ENCODE measurements at places on chromosomes 11 and 22.
A peak's percentile ranks its signal among the peaks of the same experiment; 100 is the strongest.

GRCh38 chr11:86589204-86589603, 83.2 kb downstream of the ME3 start:
- DNase-seq = no peak

DNA sequence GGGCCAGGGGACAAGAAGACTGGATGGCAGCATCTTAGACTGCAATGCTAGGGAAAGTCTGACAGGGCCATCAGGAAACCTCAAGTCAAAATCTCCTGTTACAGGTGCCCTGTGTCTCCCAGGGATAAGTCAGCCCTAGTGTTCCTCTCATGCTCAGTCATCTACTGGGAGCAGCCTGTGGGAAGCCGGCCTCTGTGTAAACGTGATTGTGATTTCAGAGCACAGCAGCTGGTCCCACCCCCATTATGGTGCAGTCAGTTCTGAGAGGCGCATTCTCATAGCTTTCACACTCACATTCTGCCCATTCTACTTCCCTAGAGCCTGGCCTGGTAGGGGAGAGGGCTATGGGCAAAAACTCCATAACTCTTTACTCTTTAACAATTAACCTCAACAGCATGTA, 7.2 kb upstream of the SLN start:
- DNase-seq = no peak

- no peak for DNase-seq
Observed at GRCh38 chr11:114318361-114318760, 22.2 kb downstream of the NNMT start.

- no peak for DNase-seq
Observed at GRCh38 chr11:17445240-17445795, 31.3 kb downstream of the ABCC8 start.

GRCh38 chr11:124779568-124779967, 17.5 kb upstream of the ESAM start:
- no peak for DNase-seq

GRCh38 chr11:92227230-92227814, 2.7 kb downstream of the FAT3 start:
- peak; percentile 45 for DNase-seq

DNA sequence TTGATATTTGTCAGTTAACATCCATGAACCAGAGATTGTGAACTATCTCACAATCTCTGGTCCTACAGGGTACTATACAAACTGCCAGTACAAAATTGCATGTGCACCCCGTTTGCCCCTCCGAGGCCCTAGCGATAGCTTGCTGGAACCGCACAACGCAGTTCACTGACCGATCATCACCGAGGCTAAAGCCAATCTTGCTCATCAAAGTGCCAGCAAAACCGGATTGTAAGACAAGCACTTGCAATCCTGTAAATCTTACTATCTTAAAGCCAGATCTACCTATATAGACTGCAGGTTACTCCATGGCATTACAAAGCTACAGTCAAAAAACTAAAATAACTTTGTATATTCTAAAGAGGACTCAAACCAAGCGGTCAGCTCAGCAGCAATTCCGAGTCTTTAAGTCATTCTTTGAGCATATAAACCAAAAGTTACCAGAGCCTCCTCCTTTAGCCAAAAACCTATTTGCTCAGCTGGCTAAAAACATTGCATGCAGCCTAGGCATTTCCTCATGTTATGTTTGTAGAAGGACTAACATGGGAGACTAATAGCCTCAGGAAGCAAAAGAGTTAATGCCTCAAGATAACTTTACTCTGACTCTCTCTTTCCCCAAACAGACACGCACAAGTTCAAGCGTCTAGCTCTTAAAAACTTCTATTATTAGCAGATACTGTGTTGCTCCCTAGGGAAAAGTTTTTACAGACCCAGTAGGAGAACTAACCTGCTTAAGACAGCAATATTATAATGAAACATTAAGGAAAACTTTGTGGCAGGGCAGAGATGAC, 30.7 kb upstream of the CPT1A start:
- no peak for DNase-seq

- no peak for DNase-seq
Observed at GRCh38 chr22:17501679-17502285, 61.5 kb upstream of the SLC25A18 start.

GRCh38 chr11:13221722-13222121, 55.9 kb upstream of the BMAL1 start:
- no peak for DNase-seq

DNA sequence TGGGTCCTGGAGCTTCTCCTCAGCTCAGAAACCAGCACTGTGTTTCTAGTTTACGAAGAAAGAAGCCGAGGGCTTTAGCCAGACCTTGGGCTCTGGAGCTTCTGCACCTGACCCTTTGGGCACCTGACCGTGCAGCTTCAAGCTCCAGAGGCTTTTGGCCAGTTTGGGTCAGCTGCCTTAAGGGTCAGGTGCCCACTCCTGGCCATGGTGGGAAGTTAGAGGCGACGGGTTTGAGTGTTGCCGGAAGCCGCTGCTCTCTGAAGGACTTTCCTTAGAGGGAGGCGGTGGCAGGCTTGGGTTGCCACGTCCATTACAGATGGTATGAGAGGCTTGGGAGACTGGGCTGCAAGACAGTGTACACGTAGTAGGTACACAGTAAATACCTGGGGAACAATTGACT, 52.3 kb downstream of the PISD start:
- DNase-seq = no peak
